ENCODE measurements at places on chromosomes 5 and 9.

DNA sequence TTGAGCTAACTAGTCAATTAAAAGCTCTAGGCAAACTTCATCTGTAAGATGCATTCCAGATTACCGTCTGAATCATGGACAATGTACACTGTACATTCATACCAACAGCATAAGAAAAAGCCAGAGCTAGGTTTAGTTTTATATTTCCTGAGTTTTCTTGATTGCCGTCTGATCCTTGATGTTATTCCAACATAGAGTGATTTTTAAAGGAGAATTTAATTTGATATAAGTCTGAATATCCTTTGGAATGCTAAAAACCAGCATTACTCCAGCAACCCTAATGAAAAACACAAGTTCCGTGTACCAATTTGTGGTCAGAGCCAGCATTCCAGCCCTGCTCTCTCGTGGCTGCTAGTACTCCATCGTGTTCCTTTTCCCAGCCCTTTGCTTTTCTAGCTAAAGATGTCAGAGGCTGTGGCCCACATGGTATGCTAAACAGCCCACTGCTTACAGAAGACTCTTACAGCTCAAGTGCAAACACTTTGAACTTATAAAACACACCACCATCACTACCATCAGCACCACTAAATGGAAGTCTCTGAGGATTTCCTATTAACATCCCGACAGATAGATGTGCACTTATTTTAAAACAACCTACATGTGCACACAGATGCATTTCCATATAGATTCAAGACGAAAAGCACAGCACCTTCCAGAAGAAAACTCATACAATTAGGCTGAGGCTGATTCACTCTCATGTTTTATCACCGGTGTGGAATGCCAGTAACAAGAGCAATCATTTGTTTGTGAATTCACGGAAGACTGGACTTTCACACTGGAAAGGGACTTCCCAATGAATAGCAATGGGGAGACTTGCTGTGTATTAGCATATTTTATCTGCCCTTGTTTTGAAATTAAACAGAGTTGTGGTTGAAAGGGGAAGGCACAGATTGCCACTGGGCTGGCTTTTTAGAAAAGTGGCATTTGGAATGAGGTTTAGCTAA is 246.9 kb upstream of the GAS1 start:
- no peak for DNase-seq

- DNase-seq: no peak
Measured at GRCh38 chr9:137669261-137669672, 50.5 kb downstream of the EHMT1 start.

GRCh38 chr5:174312641-174313040 is 267.1 kb downstream of the NSG2 start:
- DNase-seq: no peak

DNA sequence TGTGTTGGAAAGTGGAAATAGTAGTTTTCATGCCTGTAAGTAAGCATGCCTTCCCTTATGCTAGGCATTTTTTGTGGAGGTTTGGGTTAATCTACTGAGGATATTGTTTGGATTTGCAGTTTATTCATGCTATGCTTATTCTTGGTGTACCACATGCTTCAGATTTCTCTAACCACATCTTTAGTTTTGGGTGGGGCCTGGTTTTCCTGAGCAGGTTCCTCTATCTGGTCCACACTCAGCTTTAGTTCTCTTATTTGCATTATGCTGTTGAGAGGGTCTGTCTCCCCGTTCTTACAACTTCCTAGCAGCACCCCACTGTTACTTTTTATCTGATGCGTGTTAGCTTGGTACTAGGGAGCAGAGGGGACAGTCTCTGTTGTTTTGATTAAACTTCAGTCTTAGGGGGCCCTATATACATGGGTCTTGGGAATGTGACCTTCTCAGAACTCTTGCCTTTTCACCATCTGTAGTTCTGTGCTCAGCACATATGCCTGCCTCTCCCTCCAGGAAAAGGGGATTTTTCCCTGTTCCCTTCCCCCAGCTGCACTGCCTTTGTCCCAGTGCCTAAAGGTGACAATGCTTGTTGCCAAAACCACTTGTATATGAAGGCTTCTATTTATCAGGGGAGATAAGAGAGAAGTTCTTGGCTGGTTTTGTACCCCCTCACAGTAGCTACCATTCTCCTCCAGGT is 10.0 kb upstream of the CAMK4 start:
- DNase-seq: no peak

DNA sequence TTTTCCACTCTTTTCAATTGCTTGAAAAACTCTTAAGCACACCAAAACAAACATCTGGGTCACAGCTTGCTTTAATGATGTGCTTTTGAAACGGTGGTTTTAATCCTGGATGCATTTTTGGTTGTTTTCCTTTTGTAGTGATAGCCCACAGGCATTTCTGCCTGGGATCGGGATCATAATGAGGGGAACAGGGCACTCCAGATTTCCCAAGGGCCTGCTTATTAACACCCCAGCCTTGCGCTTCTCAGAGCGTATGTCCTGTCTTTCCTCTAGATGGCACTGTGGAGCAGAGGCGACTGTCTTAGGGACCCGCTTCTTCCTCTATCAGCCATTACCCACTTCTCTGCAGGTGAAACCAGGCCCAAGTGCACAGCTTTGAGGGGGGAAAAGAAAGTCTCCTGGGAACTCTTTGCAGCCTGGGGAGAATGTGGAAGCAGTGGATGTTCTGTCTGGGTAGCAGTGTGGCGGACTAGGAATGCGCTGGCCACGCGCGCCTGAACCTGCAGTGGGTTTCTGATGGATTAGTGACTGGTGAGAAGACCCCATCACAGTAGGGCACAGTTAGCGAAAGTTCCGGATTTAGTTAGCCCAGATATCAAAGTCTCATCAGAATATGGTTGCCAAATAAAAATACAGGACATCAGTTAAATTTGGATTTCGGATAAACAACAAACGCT is 190.1 kb downstream of the GNA14 start:
- peak; percentile 76 for DNase-seq

GRCh38 chr9:136051453-136051836 is 43.6 kb downstream of the NACC2 start:
- DNase-seq: peak; percentile 41

DNA sequence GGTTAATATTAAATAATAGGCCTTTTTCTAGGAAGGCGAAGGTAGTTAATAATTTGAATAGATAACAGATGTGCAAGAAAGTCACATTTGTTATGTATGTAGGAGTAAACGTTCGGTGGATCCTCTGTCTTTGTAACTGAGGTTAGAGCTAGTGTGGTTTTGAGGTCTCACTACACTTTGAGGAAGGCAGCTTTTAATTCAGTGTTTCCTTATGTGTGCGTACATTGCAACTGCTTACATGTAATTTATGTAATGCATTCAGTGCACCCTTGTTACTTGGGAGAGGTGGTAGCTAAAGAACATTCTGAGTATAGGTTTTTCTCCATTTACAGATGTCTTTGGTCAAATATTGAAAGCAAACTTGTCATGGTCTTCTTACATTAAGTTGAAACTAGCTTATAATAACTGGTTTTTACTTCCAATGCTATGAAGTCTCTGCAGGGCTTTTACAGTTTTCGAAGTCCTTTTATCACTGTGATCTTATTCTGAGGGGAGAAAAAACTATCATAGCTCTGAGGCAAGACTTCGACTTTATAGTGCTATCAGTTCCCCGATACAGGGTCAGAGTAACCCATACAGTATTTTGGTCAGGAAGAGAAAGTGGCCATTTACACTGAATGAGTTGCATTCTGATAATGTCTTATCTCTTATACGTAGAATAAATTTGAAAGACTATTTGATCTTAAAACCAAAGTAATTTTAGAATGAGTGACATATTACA is 45.7 kb downstream of the TGFBR1 start:
- no peak for DNase-seq

GRCh38 chr5:73654819-73655318 is 28.9 kb downstream of the ARHGEF28 start:
- DNase-seq: no peak

DNA sequence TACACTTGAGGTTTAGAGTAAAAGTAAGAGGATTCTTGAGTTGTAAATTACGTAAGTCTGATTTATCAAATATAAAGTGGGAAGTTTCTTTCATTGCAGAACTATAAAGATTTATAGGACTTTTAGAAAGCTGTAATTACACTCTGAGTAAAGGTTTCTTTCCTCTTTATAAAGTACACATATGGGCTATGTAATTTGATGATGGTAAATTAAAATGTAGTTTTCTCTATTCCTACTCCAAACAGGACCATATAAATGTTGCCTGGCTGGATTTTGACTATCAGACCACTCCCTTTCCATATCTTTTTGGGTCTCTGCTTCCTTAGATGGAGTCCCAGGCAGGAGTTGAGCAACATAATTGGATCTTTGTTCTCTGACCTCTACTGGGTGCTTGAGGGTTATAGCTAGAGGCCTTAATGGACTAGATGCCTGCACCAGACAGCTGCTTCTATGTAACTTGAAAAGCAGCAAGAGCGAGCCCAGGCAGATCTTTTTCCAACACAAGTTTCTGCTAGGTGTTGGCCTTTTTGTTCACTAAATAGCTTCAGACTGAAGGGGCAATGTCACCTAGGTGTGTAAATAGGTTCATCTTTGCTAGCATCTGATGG is 11.4 kb upstream of the TEX48 start:
- no peak for DNase-seq

Measured in GM13977 (cell line).